ENCODE measurements at places on chromosomes 1 and 21.
A peak's percentile ranks its signal among the peaks of the same experiment; 100 is the strongest.

DNA sequence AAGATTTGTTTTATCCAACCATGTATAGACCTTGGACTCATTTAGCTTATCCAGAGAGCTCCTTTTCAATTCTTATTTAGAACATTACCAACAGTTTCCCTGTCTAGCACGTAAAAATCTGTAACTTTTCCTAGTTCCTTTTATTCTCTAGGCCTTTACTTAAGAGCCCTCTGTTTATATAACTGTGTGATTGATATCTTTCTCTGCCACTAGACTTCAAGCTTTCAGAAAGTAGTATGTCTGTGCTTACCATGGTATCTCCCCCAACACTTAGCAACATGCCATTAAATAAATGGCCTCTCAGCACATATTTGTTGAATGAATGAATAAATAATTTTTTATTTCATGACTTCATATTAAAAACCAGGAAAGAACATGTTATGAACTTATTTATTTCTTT is 209.4 kb downstream of the PTPRC start:
- peak; percentile 23 for DNase-seq

DNA sequence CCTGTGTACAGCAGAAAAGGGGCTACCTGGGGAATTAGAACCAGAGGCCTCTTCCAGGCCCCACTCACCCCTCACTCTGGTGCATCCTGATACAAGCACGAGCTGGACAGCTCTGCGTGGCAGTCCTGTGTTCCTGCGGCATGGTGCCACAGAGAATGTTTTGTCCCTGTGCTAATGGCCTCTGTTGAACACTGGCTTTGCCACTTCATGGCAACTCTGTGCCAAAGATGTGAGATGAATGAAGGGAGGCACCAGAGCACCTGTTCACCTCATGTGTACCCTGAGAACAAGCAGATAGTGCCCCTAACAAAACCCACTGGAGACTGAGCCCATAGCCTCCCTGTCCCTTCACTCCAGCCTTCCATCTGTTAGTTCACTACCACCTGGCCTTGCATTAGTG is 199.3 kb upstream of the COA6 start:
- DNase-seq: no peak

- no peak for DNase-seq
Measured at GRCh38 chr1:53548031-53548491, 88.9 kb downstream of the DMRTB1 start.

DNA sequence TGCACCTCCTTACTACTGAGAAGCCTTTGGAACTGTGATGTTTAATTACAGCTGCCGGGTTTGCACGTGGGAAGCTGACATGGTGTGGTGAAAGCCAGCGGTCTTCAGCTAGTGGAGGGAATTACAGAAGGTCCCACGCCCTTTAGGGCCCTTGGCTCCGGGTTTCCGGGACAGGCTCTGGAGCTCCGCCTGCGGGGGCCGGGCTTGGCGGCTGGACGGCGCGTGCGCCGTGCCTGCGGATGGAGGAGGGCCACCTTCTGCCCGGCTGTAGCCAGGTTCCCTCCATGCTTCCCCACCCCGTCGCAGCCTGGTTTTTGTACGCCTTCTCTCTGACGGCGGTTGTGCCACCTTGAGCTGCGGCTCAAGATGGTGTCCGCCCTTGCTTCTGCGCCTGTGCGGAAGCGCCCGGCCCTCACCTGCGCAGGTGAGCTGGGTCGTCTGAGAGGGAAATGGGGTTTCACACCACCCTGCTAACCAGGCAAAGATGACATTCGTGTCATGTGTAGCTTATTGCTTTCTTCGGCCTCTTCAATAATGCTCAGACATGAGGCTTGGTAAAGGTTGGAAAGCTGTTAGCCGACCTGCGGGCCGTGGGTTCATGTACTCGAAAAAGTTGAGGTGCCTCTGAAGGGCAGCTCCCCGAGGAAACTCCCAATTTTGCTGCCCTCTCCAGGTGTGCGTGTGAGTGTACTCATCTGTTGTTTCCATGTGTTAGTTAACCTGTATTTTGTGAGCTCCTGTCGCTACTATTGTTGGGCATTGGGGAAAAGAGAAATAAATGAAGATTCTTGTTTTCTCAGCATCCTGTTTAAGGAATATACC is 36.6 kb upstream of the OPRD1 start:
- peak; percentile 15 for DNase-seq

GRCh38 chr1:204885790-204886189 is 15.1 kb downstream of the NFASC start:
- DNase-seq: no peak

GRCh38 chr1:109385417-109385816 is 12.3 kb downstream of the SORT1 start:
- DNase-seq: no peak

DNA sequence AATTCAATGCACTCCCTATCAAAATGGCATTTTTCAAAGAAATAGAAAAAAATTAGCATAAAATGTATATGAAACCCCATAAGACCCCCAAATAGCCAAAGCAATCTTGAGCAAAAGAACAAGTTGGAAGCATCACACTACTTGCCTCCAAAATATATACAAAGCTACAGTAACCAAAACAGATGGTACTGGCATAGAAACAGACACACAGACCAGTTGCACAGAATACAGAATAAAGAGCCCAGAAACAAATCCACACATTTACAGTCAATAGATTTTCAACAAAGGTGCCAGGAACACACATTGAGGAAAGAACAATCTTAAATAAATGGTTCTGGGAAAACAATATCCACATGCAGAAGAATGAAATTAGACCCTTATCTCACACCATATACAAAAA is 350.8 kb downstream of the DSCAM start:
- DNase-seq: no peak

- no peak for DNase-seq
Measured at GRCh38 chr1:220784751-220785150, 2.0 kb upstream of the MTARC1 start.

- no peak for DNase-seq
Measured at GRCh38 chr1:161185732-161186311, 8.5 kb upstream of the B4GALT3 start.

DNA sequence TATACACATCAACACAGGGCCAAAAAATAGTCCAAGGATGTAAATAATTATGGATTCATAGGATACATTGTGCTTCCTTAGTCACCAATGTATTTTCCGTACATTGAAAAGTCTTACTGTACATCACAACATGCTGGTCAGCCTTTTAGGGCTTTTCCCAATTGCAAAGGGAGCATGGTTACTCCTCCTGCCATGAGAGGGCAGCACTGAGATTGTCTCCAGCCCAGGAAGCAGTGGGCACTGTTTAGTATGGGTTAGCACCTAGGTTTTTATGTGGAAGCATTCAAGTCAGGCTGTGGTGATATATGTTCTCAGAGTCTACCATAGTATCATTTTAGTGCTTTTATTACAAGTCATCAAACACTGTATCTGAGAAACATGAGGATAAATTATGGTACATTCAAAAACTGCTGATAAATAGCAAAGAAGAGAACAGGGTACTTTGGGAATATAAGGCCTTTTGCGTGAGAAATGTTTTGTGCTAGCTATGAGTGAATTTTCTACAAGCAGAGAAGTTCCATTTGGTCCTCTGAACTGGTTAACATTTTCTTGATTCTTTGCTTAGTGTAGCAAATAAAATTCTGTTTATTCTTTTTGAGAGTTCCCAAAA is 34.0 kb downstream of the ST6GALNAC5 start:
- peak; percentile 67 for DNase-seq

- no peak for DNase-seq
Measured at GRCh38 chr21:15496911-15497310, 232.9 kb upstream of the USP25 start.

DNA sequence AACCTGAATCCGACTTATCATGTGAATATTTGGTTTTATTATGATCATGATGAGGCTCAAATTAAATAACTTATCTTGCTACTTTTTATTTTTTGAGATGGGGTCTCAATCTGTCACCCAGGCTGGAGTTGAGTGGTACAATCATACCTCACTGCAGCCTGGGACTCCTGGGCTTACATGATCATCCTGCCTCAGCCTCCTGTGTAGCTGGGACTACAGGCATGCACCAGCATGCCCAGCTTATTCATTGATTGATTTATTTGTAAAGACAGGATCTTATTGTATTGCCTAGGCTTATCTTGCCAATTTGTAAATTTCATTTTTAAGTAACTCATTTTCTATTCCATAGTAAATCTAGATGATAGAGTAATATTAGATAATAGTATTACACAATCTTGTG is 84.3 kb downstream of the COL11A1 start:
- no peak for DNase-seq

DNA sequence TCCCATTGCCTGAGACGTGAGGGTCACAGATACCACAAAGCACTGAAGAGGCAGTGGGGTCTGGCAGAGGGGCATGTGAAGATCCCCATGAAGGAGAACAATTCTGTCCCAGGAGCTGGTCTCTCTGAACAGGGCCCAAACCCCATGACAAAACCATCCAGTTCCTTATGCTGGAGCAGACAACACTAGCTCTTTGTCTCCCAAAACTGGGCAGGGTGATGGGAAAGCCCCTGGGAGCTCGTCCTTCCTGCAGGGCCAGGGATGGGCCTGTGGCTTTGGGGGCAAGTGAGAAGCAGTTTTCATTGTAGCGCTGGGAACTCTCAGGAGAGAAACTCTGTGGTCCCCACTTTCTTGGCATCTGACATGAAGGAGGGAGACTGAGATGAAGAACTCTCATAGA is 8.8 kb downstream of the ETV3L start:
- DNase-seq: no peak

GRCh38 chr1:197986817-197987216 is 69.6 kb downstream of the LHX9 start:
- no peak for DNase-seq

- DNase-seq: no peak
Measured at GRCh38 chr1:156436141-156437036, 64.2 kb downstream of the MEF2D start.

DNA sequence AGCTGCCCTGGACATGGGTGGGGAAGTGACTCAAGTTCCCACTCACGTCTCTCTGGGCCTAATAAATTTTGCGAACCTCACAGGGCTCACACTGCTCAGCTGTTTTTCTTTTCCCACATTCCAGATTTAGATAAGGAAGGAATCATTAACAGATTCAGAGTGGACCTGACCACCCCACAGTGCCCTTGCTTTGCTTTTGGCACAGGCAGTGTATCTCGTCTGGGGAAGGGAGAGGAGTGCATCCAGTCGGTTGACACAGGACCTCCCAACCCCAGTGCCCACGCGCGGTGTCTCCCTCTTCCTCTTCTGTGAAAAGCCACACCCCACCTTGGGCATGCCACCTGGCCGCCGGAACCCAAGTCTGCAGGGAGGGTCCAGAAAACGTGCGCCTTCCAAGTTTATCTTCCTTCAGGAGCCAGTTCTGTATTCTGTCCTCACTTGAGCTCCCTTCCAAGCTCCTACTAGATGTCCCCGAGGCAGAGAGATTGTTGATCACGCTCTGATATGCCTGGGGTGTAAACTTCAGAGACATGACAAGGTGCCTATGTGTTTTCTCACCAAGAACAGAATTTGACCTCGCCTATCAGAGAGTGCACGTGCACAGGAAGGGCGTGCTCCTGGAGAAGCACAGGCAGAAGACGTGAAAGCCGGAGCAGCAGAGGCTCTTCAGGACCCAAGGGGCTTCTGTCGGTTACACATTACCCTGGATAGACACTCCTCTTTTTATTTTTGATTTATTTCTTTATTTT is 9.5 kb upstream of the SLC2A5 start:
- no peak for DNase-seq

GRCh38 chr1:186155594-186155993 is 219.5 kb downstream of the TPR start:
- DNase-seq: peak; percentile 82

DNA sequence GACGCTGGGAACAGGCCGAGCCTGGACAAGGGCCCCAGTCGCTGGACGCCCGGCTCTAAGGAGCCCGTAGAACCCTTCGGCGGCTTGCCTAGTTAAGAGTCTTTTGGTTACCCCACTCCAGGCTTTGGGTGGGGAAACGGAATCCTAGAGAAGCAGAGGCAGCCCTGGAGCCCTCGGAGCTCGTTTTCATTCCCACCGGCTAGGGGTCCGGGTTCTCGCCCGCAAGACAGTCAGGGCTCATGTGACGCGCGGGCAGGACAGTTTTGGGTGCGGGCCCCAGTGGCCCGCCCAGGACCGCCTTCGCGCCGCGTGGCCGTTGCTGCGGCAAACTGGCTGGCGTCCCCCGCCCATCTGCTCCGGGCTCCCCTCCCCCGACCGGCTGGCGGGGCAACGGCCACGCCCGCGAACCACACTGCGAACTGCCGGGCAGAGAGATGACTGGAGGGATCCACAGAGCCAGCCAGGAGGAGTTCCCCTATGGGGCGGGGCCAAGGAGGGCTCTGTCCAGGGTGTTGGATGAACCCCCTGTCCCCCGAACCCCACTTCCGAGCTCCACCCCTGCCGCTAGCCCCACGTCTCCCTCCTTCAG is 829 bp upstream of the HES2 start:
- no peak for DNase-seq

- DNase-seq: no peak
Measured at GRCh38 chr1:39104158-39105060, 78.3 kb downstream of the NDUFS5 start.

DNA sequence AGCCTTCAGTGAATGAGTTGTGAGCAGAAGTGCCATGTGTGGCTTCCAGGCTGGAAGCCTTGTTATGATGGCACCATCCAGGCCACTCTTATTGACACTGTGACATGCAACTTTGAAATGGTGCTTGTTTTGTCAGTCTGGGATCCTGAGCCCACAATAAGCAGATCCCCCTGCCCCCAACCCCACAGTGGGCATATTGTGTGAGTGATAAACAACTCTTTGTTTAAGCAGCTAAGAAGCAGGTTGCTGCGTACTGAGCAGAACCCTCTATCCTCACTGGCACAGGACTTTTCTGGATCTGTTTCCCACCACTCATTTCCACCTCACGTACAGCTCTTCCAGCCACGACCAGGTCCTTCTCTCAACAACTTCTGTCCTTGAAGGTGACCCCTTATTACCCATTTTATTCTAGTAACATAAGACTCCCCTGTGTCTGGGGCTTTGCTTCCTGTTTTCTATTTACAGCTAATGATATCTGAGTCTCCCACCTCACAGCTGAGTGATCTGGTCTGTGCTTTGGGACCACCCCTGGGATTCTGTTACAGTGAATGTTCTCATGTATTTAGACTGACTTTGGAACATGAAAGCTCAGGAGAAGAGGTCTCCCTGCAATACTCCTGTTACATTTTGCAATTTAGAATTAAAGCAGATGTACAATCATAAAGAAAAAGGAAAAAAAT is 375.5 kb downstream of the PCP4 start:
- no peak for DNase-seq

DNA sequence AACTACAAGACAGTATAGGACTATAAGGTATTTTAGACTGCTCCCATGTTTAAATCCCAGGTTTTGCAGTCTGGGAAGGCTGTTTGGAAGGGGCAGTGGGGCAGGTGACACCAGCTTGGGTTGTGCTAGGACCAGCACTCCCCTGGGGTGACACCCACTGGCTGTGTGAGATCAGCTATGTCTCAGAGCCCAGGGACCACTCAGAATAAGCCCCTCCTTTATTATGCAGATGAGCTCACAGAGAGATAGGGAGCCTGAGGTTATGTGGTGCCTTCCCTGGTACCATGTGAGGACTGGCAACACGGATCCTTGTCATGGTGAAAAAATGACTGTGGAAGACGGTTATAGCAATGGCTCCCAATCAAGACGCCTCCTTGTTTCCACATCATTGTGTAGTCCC is 71.0 kb downstream of the NENF start:
- DNase-seq: no peak

GRCh38 chr1:232271991-232272589 is 357.8 kb downstream of the SIPA1L2 start:
- peak; percentile 22 for DNase-seq
